ENCODE measurements at places on chromosomes 4 and X.
A peak's percentile ranks its signal among the peaks of the same experiment; 100 is the strongest.

DNA sequence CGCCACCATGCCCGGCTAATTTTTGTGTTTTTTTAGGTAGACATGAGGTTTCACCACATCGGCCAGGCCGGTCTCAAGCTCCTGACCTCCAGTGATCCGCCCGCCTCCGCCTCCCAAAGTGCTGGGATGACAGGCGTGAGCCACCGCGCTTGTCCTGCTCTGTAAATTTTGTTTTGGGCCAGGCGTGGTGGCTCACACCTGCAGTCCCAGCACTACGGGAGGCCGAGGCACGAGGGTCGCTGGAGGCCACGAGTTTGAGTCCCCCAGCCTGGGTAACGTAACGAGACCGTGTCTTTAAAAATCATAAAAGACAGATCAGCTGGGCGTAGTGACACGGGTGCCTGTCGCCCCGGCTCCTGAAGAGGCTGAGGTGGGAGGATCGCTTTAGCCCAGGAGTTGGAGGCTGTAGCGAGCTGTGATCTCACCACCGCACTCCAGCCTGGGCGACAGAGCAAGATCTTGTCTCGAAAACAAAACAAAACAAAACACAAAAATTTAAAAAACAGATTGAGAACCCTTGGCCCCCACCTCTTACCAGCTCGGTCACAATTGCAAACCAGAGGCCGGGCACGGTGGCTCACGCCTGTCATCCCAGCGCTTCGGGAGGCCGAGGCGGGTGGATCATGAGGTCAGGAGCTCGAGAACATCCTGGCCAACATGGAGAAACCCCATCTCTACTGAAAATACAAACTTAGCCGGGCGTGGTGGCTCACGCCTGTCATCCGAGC lies 34.0 kb upstream of the PPP2R3B start:
- DNase-seq = no peak

GRCh38 chrX:45143455-45143854 lies 57.2 kb downstream of the DIPK2B start:
- no peak for DNase-seq

- peak; percentile 66 for DNase-seq
Measured at GRCh38 chrX:124217304-124218251, 114.9 kb upstream of the TEX13D start.

GRCh38 chr4:18366892-18367291 lies 345.3 kb upstream of the LCORL start:
- DNase-seq = no peak

DNA sequence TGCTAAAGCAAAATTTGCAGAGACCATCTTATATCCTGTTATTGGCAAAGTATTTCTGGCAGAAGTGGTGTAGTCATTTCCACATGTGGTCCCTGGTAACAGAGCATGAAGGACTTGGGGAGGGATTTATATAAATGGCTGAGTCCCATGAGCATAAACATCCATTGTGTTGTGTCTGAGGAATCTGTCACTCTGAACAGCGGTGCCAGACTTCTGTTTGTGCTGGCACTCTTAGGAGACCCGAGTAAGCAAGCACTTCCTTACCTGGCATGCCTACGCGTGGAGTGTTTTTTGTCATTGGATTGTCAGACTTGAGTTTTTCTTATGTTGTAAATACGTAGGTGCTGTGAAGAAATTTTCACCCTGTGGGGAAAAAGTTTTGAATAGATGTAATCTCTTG lies 285.9 kb downstream of the ARHGAP10 start:
- DNase-seq = no peak
